Activated T-helper 17 cell treated with anti-CD3 and anti-CD28 coated beads, Interleukin-2, amount 50 U/mL, for 72 hours (primary cell): ENCODE measurements at places on chromosomes 2 and 18. TPM values are rescaled to one million over a fixed set of nuclear protein-coding genes. Genes with fewer than 3 reads are reported as not detected.

- ATAC-seq: no peak
- H3K36me3 ChIP-seq: no peaks in the 10 kb centered on the region
- H3K4me3 ChIP-seq: no peak overlapping the region
- no peaks in the 10 kb centered on the region for H3K27me3 ChIP-seq
- H3K4me1 ChIP-seq: peaks cover 4% of the 10 kb centered on the region
These were observed 544.4 kb upstream of the TNP1 start for GRCh38 chr2:217404236-217404760.

DNA sequence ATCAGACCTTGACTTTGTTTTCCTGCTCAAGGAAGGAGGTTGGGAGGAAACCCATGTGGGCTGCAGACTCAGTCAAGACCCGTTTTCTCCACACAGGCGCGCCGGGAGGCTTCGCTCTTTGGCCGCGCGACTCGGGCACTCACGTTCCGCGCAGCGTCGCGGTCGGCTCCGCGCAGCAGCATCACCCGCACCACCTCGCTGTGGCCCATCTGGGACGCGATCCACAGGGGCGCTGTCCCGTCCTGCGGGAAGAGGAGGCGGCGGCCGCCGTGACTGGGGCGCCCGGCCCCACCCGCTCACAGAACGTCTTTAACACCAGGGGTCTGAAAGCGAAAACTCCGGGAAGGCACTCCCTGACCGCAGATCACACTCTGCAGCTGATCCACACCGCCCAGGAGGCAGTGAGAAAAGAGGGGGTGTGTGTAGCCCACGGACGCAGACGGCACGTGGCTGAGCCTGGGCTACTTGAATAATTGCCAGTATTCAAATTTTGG is 33.1 kb upstream of the NPC1 start:
- H3K4me3 ChIP-seq: peak overlapping the region; percentile 47
- H3K4me1 ChIP-seq: no peaks in the 10 kb centered on the region
- H3K27ac ChIP-seq: no peak overlapping the region
- H3K27me3 ChIP-seq: peaks cover 35% of the 10 kb centered on the region

DNA sequence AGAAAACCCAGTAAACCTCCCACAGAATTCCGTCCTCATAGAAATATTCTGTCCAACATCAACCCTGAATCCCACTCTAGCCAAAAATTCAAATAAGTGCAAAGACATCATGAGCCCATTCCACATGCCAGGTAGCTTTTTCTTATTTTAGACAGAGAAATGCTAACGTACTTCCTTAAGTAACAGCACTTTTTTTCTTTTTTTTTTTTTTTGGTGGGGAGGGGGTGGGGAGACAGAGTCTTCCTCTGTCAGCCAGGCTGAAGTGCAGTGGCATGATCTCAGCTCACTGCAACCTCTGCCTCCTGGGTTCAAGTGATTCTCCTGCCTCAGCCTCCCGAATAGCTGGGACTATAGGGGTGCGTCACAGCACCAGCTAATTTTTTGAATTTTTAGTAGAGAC is 45.5 kb downstream of the ANKRD44 start:
- peak overlapping the region; percentile 87 for H3K27ac ChIP-seq
- H3K4me3 ChIP-seq: peak overlapping the region; percentile 68
- peaks cover 25% of the 10 kb centered on the region for H3K36me3 ChIP-seq
- H3K4me1 ChIP-seq: peaks cover 56% of the 10 kb centered on the region

Gene NETO1
- not detected for total RNA-seq

DNA sequence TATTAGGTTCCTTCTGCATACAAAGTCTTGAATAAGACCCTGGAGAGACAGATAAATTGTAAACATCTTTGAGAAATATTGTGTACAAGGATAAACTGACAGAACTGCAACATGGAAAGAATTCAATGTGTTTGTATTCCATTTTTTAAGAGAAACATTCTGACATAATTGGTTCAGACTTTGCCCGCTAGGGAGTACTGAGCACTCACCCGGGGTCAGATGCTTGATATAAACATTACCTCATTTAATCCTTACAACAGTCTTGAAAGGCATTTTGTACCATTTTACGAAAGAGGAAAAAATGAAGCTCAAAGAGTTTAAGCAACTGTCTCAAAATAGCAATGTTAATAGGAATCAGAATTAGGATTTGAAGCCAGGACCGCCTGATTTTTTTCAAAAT is 416.7 kb upstream of the CRIM1 start:
- H3K4me1 ChIP-seq: no peaks in the 10 kb centered on the region
- H3K27me3 ChIP-seq: peaks cover 10% of the 10 kb centered on the region
- H3K4me3 ChIP-seq: no peak overlapping the region
- H3K27ac ChIP-seq: no peak overlapping the region
- H3K36me3 ChIP-seq: no peaks in the 10 kb centered on the region

Gene TAF4B
- total RNA-seq: 14.1 TPM
